H7 (cell line): ENCODE measurements at places on chromosomes 5 and 9. TPM values are rescaled to one million over a fixed set of nuclear protein-coding genes. Genes with fewer than 3 reads are reported as not detected.

DNA sequence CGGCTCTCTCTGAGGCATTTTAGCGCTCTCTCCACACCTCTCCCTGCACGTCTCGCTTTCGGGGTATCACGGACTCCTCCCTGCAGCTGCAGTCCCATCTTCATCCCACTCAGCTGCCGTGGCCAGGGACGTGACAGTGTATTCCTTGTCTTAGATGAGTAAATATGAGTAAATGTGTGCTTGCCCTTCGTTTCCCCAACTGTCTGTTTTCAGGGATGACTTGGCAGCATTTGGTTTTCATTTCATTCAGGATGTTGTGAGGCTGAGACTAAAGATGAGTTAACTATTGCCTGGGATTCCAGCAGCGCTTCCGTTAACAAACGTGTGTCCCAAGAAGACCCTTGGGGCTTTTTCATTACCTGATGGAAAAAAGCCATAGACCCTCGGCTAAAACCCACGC is 29.5 kb downstream of the GDNF start:
- no peak for DNase-seq

HMCN2 gene
- total RNA-seq, result 2.3 and 5.2 TPM in 2 replicates

KIF24 gene
- total RNA-seq, result 4.5 and 4.7 TPM in 2 replicates

IFNA2 gene
- not detected in 2 replicates for total RNA-seq

SCAI gene
- 6.4 and 10.6 TPM in 2 replicates for total RNA-seq

DNA sequence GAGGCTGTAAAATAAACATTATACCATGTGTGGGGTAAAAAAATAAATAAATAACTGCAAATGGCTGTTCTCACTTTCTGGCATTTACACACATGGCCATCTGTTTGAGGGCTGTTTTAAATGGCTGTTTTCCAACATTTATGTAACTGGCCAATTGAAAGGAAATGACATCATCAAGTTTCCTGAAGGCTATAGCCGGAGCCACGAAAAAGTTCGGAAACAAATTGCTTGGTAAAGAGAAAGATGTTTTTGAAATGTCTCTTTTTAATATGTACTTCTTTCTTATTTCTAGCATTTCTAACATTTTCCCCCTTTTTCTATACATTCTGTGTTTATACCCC is 95.4 kb upstream of the DAB2 start:
- DNase-seq, result no peak

DNA sequence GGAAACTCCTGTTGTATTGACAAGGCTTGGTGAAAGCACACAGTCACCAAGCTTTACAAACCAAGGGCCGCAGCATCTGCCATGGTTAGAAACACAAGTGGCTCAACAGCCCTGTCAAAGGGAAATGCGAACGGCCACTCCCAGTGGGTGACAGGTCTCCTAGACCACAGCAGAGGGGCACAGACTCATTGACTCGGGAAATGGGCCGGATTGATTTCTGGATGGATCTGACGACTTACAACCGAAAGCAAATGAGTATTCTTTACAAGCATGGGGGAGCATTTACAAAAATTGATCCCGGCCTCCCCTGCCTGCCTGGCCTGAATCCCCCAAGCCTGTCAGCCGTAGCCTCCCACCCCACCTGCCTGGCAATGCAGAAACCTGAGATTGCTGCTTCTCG is 48.2 kb downstream of the ADAMTS2 start:
- no peak for DNase-seq

- no peak for DNase-seq
Observed at GRCh38 chr5:137836298-137836697, 31.4 kb upstream of the MYOT start.

DNA sequence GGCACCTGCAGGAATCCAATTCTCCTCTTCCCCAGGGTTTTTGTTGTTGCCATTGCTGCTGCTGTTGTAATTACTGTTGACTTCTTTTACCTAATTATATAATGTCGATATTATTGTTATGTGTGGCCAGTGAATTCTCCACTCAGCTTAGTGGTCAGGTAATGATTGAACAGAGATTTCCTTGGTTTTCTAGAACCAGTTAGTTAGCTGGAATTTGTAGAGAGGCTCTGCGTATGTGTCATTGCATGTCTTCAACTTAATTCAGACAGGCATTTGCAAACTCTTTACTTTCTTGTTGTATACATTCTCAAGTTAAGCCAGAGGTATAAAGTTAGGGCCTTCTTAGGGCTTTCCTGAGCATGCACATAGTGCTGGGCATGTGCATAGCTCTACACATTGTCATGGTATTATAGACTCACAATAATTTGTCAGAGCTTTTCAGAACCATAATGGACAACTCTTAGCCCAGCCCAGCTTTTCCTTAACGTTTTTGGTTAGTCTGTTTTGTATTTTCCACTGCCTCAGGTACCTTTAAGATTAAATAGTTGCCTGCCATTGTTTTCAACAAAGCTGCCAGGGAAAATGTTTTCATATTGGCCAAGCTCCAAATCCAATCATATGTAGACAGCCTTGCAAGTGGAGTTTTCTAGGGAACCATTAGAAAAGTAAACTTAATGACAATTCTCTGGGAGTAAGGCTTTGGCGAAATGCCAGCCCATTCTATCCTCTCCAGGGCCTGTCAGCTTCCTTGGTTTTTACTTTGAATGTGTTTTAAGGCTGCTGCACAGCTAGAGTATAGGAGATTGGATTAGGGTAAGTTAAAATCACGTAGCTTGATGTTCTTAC is 68.1 kb downstream of the UBE2R2 start:
- DNase-seq, result no peak

GRCh38 chr9:95901506-95901905 is 26.0 kb downstream of the ERCC6L2 start:
- DNase-seq, result no peak

DNA sequence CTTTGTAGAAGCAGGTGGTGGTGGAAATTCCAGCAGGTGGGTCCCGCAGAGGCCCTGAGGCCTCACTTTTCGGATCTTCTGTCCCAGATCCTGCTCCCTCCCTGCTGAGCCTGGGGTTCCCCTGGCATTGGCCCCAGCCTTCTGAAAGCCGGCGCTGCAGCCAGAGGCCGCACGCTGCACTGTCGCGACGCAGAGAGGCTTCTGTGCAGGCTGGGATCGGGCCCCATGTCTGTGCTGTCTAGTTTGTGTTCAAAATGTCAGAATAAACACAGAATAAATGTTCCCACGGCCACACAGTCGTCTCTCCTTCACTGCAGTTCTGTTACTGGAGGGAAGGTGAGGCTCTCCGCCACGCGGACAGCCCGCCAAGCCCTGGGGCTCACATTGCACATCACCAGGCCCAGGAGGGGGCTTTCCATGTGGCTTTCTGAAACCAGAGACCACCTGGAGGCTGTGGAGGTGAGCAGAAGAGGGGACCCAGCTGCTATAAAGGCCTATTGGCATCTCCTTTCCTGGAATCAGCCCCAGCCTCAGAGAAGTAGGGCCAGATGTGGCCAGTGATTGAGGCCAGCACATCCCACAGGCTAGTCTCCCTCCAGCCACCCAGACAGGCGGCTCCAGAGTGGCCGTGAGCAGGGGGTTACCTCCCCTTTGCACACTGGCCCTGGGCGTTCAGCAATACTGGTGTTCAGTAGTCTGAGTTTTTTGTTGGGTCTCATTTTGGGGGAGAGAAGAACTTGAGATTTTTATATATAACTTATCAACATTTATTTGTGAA is 46.5 kb downstream of the USP20 start:
- DNase-seq, result no peak
